ENCODE measurements at places on chromosomes 6 and 20.

DNA sequence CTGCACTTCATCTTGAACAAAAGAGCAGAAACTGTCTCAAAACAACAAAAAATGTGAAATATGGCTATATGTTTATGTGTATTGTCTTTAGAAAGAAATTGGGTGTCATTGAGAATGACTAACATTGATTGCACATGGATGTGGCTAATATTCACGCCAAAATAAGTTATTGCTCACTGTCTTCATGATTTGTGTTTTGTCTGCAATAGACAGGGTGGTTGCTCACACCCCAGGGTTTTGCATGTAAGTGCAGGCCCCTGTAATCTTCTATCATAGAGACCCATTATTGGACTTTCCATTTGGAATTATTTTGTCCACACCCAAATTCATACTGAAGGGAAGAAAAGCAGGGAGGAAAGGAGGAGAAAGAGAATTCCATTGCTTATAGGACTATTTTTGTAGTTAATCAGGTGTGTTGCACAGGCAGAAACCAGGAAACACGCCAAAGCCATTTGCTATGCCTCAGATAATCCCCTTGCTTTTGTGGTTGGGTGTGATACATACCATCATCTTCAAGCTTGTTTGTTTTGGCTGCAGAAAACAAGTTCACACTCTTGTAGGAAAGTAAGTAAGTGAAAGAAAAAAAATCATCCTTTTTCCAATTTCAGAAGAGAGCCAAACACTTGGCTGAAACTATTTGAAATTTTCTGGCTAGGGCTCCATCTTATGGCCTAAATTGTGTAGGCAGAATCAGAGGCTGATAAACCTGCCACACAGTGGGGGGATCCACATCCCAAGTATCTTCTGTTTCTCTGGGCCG, 214.1 kb downstream of the COL12A1 start:
- DNase-seq = no peak

DNA sequence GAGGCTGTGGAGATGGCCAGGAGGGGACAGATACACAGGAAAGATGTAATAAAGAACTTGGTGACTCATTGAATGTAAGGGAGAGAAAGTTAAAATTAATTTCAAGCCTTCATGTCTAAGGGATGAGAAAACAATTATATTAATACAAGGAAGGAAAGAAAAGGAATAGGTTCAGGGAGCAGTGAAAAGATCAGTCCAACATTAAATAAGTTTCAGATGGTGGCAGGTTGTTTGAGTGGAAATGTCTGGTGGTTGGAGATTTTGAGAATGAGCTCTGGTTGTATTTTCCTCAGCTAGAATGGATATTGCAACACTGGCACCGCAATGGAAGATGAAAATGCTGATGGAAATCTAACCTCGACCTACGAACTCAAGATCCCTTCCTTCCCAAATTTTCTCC, 304.3 kb downstream of the COL12A1 start:
- DNase-seq = no peak

DNA sequence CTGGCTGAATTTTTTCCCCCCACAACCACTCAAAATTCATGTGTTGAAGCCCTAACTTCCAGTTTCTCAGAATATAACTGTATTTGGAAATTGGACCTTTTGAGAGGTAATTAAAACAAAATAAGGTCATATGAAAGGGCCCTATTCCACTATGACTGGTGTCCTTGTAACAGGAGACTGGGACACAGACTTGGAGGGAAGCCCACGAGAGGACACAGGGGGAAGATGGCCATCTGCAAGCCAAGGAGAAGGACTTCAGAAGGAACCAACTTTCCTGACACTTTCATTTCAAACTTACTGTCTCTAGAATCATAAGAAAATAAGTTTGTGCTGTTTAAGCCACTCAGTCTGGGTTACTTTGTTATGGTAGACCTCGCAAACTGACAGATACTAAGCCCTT, 134.6 kb downstream of the ATXN1 start:
- no peak for DNase-seq

GRCh38 chr6:157637941-157638662, 184.9 kb upstream of the SNX9 start:
- DNase-seq = no peak

DNA sequence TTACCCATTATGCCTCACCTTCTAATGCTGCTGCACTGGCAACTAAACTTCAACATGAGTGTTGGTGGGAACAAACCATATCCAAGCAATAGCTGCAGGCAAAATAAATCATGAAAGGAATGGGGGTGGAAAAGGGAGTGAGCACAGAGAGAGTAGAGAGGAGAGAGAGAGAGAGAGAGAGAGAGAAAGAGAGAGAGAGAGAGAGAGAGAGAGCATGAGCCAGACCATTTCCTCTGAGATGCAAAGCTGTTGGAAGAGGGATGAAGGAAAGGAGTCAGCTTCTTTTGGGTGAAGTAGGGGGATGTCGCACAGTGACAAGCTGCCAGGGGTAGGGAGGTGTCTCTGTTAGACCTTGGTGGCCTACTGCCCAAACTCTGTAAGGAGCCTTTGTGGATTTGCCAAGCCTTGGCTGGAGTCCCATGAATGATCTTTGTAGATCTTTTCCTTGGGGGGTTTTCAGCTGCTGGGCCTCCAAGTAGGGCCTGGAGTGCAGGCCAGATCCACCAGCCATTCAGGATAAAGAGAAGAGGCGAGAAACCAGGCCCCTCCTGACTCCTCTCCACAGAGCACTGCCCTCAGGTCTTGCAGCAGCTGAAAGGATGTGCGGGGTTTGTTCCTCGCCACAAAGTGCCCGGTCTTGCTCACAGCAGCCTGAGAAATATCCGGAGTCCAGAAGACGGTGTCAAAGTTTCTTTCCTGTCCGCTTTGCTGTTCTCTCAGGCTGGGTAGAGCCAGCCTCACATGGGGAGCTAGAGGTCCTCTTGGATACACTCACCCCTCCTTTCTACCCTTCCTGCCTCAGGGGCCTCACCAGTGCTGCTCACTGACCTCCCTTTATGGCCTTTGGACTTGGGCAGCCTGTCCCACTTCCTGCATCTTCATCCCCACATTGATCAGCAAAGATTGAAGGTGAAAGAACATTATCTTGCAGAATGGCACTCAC, 17.8 kb downstream of the BTBD3 start:
- no peak for DNase-seq

GRCh38 chr6:128899341-128900050, 16.6 kb downstream of the LAMA2 start:
- no peak for DNase-seq

DNA sequence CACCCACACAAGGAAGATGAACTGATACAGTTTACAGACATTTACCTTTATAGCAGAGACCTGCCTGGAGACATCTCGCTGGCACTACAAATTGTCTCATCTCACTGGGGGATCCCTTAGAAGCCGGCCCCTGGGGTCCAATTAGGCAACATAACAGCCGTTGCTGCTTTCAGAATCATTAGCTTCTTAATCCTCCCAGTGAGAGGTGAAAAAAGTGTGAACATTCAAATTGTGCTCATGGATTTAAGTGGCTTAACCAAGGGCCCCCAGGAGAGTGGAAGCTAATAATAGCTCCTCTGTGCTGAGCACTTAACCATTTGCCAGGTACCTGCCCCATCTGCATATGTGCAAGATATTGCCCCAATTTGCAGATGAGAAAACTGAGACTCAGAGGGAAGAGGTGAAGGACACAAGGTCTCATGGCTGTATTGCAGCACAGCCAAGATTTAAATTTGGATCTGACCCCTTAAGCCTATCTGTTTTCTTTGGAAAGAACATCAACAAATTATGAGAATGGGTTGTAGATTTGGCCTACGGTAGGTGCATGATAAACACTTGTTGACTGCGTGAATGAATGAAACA, 101.0 kb downstream of the EYA2 start:
- no peak for DNase-seq

DNA sequence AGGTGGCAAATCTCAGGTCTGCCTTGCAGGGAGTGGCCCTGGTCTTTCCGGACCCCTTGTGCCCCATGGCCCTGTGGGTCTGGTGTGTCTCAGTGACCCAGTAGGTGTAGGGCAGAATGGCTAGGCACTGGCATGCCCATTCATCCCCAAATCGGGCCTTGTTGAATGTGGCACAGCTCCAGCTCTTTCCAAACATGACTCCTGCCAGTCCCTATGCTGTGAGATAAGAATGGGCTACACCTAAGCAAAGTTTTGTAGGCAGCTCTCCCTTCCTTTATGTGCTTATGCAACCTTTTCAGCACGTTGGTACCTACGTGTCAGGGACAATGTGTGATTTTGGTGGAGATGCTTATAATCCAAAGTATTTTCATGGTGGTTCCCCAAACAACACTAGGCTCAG, 33.9 kb downstream of the FOXO3 start:
- DNase-seq = no peak
